Hippocampal formation (tissue), 2 donors: ENCODE measurements at places on chromosomes 13 and 19.
A peak's percentile ranks its signal among the peaks of the same experiment; 100 is the strongest.

DNA sequence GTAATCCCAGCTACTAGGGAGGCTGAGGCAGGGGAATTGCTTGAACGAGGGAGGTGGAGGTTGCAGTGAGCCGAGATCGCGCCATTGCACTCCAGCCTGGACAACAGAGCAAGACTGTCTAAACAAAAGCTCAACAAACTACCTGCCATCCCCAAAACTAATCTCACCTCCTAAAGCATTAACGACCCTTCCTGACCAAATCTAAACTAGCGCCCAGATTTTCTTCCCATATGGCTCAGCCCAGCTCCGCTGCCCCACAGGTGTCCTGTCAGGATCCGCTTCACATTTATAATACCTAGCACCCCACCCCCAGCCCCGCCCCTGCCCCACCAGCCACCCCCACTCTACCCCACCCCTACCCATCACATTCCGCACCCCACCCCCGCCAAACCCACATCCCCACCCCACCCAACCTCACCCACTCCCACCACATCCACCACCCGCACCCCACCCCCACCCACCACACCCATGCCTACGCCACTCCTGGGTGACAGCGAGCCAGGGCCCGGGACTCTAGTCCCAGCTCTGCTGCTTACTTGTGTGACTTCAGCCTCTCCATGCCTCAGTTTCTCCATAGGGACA is 599 bp downstream of the C19orf12 start:
- DNase-seq: no peak

GRCh38 chr13:112638157-112638750 is 50.3 kb upstream of the TUBGCP3 start:
- no peak for DNase-seq

DNA sequence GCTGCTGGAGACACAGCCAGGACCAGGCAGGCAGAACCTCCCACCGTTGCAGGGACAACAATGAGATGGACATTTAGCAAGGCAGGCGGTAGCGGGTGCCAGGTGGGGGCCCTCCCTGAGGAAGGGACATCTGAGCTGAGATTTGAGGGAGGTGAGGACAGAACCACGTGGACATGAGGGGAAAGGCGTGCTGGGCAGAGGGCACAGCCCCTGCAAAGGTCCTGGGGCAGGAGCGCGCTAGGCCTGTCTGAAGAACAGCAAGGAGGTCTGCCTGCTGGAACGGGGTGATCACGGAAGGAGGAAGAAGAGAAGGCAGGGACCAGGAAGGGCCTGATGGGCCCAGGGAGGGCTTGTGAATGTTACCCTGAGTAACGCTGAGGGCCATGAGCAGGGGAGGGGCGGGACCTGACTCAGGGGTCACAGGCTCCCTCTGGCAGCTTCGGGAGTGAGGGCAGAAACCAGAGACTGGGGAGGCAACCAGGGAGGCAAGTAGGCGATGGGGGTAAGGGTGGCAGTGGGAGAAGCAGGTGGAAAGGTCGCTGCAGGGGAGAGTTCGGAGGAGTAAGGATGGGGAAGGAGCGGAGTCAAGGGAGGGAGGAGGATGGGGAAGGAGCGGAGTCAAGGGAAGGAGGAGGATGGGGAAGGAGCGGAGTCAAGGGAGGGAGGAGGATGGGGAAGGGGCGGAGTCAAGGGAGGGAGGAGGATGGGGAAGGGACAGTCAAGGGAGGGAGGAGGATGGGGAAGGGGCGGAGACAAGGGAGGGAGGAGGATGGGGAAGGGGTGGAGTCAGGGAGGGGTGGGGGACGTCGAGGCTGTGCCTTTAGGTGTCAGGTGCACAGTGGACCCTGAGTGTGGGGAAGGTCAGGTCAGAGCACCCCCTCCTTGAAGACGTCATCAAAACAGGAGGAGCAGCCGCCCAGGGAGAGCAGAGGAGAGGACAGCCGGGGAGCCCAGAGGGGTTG is 15.7 kb upstream of the B3GNT3 start:
- DNase-seq: peak; percentile 44

DNA sequence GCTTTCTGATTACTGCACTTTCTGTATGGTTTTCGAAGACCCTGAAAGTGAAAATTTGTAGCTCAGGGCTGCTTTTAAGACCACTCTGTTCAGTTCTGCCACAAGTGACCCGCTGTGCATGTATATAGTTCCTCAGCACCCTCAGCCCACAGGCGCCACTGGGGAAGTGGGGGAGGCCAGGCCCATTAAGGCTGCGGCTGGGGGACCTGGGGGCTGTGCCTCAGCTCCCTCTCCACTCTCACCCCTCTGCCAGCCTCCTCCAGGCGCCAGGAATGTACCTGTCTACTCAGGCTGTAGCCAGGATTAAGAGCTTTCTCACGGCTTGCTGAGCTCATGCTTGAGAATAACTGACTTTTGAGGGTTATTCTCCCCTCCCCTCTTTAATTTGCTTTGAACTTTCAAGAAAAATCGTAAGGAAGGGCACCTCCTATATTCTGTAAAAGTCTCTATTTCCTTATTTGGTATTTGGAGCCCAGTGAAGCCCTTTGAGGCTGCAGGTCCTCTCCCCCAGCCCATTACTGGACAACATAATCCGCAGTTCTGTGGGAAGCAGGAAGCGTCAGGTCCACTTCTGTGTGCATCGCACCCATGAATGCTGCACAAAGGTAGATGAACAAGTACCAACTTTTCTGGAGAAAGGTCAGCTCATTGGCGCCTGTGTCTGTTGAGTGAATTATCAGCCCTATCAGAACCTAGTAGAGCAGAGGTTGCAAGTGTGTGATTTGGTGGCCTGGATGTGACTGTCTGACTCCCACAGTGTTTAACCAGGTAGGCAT is 29.6 kb downstream of the GJA3 start:
- DNase-seq: no peak

- DNase-seq: no peak
Measured at GRCh38 chr13:29081697-29082440, 261.7 kb downstream of the MTUS2 start.

- peak; percentile 17 for DNase-seq
Measured at GRCh38 chr13:31209172-31209840, 9.5 kb downstream of the B3GLCT start.

DNA sequence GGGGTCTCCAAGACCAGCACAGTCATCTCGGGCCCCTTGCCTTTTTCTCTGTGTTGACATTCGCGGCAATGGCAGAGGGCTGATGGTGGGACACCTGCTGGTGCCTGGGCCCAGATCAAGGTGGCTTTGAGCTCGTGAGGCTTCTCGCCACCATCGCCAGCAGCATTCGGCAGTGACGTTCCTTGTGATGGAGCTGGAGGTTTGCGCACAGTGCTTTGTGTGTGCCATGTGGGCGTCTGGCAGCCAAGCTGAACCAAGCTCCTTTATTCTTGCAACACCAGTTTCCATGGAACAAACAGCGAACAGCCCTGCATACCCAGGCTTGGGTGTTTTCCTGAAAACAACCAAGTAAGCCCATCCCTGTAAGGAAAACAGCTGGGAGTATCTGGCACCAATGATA is 9.1 kb upstream of the TMEM255B start:
- DNase-seq: peak; percentile 16

GRCh38 chr19:58058467-58058866 is 615 bp upstream of the ZNF135 start:
- no peak for DNase-seq
